ENCODE measurements at places on chromosomes 11 and 22.

DNA sequence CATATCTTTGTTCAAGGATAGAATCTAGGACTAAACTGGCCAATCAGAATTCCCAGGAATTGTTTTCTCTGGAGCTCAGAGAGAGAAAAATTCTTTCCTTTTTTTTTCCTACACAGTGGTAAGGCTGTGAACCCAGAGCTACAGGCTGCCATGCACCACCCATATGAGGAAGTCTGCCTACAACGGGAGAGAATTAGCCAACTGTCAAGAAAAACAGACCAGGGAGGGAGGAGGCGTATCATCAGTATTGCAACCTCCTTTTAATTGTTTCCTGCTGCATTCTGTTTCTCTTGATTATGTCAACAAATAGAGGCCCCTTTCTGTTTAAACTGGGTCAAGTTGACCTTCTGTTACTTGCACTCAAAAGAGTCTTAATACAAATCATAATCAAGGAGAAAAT lies 176.5 kb upstream of the UBASH3B start:
- DNase-seq: no peak

GRCh38 chr11:116499396-116500003 lies 273.3 kb downstream of the BUD13 start:
- peak; percentile 35 for DNase-seq

GRCh38 chr11:42422090-42422489 lies 889.7 kb upstream of the API5 start:
- DNase-seq: peak; percentile 7

- peak; percentile 97 for DNase-seq
Observed at GRCh38 chr22:47328550-47329243, 566.2 kb downstream of the TBC1D22A start.

DNA sequence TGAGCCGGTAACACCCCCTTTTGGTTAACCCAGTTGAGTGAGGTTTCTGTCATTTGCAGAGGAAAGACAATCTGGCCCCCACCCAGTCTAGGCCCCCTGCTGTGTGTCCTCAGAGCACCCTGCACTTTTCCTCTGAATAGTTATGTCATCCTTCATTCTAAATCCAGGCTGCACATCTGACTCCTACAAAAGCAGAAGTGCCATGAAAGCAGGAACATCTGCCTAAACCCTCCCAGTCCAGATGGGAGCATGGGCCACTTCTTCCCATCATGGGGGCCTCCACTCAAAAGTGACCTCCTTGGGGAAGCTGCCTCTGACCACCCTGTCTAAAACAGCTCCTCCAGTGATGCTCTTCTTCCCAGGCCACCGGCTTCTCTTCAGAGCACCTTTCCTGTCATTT lies 53.7 kb upstream of the HMGXB4 start:
- no peak for DNase-seq

GRCh38 chr11:71562120-71562519 lies 3.2 kb upstream of the KRTAP5-10 start:
- no peak for DNase-seq

Measured in H4 (cell line).